Stimulated activated CD8-positive, alpha-beta memory T cell treated with anti-CD3 and anti-CD28 coated beads, Interleukin-7, amount 100 ng/mL, for 1 hour (primary cell): ENCODE measurements at places on chromosomes 4 and X.

DNA sequence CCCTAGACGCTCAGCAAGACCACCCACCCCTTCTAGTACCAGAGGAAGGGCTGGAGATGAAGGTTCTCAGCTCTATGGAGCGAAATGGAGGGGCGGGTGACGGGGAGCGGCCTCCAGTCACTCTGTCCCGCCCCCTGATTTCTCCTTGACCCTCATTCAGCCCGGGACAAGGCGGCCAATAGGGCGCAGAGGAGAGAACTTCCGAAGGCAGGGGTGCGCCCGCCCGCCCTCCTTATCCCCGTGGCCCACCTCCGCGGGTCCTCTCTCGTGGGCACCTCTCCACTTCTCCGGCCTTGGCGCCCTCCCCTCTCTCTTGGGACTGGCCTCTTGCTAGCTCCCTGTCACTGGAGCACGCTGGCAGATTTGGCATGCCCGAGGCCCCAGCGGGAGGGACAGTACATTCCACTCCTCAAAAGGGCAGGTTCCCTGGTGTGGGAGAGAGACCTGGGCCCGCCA is 1.1 kb upstream of the SEPTIN6 start:
- DNase-seq = no peak

GRCh38 chr4:101420661-101421060 is 73.3 kb upstream of the PPP3CA start:
- DNase-seq = no peak

DNA sequence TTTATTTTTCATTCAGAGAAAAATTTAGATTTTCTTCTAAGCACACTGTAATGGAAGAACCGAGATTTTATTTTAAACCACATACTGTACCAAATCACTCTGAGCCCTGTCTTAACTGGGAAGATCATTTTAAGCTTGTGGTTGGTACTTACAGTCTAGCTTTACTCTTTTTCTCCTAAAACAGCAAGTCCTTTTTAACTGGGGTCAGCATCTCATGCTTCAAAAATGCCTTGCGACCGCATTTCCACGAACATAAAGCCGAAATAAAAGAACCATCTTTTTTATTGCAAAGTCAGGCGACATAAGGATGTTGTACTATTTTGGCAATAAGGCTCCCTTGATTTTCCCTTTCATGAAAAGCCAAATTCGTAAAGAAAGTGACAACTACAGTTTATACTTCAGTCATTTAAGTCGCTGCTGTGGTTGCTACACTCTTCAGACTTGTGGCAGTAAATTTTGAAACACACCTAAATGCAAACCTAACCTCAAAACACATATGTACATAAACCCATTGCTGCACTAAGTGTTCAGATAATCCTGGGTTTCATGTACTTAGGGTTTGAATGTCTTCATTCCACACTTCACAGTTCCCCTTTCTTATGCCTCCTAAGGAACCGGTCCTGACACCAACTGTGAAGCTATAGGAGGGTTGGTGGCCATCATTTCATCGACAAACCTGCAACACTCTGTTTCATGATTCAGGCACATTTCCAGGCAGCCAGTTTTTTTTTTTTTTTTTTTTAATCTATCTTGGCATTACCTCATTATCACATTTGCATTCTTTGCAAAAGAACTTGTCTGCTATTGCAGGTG is 3.0 kb downstream of the STOX2 start:
- no peak for DNase-seq

DNA sequence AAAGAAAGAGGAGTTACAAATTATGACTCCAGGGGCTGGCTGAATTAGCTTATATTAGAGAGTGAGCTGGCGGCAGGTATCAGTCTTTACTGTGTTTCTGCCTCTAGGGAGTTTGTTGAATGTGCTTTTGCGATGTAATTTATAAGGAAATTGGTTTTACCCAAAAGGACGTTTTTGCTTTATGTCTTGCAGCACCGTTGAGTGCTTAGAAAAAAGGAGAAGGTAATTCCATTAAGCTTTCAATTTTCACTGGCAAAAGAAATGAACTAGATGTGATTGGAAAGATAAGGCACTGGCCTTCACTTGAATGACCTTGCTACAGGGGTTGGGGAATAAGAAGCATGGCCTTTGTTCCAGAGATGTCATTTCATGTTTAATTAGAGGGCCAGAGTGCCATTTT is 74.9 kb upstream of the CBR4 start:
- no peak for DNase-seq

DNA sequence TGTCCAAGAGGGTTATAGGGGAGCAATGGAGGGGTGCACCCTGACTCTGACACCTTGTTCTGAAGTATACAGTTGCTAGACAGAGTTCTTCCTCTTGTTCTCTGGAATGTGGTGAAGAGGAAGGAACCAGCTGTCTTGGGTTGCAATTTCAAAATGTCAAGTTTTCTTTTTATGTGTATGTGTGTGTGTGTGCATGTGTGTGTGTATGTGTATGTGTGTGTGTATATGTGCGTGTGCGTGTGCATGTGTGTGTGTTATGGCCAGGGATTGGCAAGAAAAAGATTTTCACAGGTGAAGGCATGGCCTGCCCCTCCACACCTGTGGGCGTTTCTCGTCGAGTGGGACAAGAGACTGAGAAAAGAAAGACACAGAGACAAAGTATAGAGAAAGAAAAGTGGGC is 81.6 kb upstream of the ADGRA3 start:
- no peak for DNase-seq

GRCh38 chr4:22471999-22472461 is 43.8 kb downstream of the ADGRA3 start:
- no peak for DNase-seq

GRCh38 chr4:126778348-126778747 is 854.4 kb upstream of the INTU start:
- DNase-seq = no peak

DNA sequence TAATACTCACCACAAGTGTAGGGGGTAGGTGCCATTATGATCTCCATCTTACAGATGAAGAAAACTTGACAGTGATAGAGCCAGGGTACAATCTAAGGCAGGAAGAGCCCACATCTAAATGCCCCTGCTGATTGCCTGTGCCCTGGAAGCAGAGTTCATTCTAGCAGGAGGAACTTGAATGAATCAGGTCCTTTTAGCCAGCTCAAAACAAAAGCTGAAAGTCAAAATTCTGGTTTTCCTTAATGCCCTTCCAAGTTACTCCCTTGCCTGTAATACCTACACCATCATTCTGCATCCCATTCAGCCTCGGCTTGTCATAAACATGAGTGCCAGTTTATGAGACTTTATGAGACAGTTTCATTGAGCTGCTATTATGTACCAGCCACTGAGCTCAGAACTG is 89.6 kb downstream of the SCD5 start:
- no peak for DNase-seq

- no peak for DNase-seq
Observed at GRCh38 chr4:176708771-176709311, 83.9 kb downstream of the VEGFC start.

GRCh38 chr4:58679051-58679450 is 1568.9 kb upstream of the IGFBP7 start:
- no peak for DNase-seq
